Activated CD4-positive, alpha-beta T cell treated with anti-CD3 and anti-CD28 coated beads, Interleukin-10, Interleukin-2, amounts not matched to agents 100 ng/mL and 50 ng/mL, durations not matched to agents 16 hours and 8 hours (primary cell): ENCODE measurements at places on chromosomes 7 and 10.
A peak's percentile ranks its signal among the peaks of the same experiment; 100 is the strongest.

DNA sequence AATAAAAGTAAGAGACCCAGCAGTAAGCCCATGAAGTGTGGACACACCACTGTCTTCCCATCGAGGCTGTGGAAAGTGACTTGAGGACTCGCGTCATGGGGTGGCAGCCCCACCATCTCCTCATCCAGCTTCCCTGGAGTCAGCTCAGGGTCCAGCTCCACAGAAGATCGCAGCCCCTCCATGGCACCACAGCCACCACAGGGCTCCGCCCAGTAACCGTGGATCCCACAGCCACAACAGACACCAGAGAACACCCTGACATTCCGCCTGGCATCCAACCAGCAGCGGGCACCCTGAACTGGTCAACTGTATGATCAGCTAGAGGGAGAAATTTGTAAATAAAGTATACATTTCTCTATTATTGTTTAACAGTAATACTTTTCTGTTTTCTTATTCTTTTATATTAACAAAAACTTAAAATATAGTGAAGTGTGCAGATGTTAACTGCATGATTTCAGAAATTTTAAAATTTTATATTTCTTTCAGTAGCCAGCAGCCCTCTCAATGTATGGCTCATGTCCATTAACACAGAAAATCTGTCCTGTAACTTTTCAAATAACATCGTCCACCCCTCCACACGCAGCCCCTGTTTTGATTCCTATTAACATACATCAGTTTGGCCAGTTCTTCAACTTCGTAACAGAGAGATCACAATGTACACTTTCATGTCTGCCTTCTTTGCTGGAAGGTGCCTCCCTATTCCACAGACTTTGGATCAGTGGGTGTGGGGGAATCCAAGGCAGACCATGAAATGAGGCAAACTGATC, 69.7 kb downstream of the ITGB1 start:
- no peak for DNase-seq

DNA sequence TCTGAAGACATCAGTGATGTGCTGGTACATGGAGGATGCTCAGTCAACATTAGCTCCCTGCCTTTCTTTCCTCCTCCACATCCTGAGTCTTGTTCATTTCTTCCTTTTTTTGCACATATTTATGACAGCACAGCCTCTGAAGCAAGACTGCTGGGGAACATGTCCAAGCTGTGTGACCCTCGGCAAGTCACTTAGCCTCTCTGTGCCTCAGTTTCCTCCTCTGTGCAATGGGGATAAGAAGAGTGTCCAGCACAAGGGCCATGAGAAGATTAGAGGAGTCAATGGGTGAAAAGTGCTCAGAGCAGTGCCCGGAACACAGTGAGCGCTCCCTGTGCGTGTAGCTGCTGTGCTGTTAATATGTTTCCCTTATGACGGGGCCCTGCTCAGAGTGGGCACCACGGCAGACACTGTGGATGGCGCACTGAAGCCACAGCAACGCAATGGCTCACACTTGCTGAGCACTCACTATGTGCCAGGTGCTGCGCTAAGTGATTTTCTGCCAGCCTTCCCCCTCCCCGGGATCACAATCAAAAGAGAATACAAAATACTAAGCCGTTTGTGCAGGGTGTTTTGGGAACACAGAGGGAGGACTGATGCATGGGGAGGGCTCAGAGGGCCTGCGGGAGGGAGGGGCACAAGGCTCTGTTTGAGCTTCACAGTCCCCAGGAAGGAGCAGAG, 28.7 kb downstream of the ZCCHC24 start:
- no peak for DNase-seq

DNA sequence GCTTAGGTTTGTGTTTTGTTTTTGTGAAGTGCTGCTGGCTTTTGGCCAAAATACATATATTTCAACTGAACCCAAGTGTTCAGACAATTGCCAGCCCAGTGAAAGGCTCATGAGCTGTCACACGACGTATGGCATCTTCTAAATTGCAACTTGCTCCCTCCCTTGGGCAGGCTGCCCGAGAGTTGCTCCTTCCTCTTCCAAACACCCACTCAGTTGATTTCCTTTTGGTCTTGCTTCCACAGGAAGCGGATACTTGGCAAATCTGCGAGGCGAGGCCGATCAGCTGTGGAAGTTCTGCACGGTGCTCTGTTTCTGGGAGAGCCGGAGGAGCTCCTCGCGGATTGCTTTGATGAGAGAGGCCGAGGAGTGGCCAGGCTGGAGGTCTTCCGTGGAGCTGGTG, 39.6 kb upstream of the ATP6V0A4 start:
- DNase-seq, result no peak

- no peak for DNase-seq
Measured at GRCh38 chr7:87483131-87483530, 7.7 kb upstream of the ABCB4 start.

- DNase-seq, result no peak
Measured at GRCh38 chr10:72039377-72039776, 49.0 kb downstream of the SPOCK2 start.

- DNase-seq, result peak; percentile 82
Measured at GRCh38 chr10:132961787-132962622, 19.6 kb upstream of the CFAP46 start.

- no peak for DNase-seq
Measured at GRCh38 chr7:94301024-94301586, 93.6 kb upstream of the COL1A2 start.

DNA sequence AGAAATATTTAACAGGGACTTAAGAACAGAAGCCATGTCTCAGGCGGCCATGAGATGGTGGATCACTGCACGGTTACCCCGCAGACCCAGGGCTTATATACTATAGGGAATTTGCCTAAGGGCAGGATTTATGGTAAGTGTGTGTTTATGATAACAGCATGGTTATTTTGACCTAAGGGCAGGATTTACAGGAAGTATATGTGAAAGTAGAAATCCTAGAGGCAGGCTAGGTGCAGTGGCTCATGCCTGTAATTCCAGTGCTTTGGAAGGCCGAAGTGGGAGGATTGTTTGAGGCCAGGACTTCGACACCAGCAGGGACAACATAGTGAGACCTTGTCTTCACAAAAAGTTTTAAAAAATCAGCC, 43.0 kb upstream of the ZNF438 start:
- DNase-seq, result no peak

GRCh38 chr10:94879214-94879613, 59.2 kb upstream of the CYP2C9 start:
- no peak for DNase-seq

- DNase-seq, result no peak
Measured at GRCh38 chr10:10310498-10310897, 707.2 kb upstream of the CELF2 start.

GRCh38 chr7:89232-90019, 102.9 kb upstream of the FAM20C start:
- no peak for DNase-seq

DNA sequence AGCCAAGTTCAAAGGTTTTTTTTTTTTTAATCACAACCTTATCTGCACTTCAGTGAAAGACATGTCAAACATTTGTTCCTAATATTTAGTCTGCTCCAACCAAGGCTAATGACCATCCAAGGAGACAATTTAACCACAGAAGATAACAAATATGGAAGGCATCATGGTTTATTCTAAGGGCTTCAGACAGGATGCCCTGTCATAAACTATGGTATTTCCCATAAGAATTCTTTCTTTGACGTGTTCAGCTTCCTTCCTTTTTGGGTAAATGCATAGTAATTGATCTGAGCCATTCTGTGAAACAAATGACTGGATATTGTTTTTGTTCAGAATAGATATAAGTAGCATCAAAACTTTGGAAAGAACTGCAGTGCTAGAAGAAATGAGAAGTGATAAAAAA, 326.5 kb upstream of the AOAH start:
- DNase-seq, result no peak

- no peak for DNase-seq
Measured at GRCh38 chr7:131540491-131541162, 15.8 kb downstream of the PODXL start.

GRCh38 chr10:99983280-99983988, 26.3 kb downstream of the DNMBP start:
- DNase-seq, result no peak

DNA sequence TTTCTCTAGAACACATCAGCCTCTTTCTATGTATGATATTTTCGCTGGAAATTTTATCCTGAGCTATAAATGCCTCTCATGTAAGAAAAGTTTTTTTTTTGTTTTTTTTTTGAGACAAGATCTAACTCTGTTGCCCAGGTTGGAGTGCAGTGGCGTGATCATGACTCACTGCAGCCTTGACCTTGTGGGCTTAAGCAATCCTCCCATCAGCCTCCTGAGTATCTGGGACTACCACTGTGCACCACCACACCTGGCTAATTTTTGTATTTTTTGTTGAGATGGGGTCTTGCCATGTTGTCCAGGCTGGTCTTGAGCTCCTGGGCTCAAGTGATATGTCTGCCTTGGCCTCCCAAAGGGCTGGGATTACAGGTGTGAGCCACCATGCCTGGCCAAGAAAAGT, 80.4 kb downstream of the ADK start:
- no peak for DNase-seq

- DNase-seq, result no peak
Measured at GRCh38 chr7:3301449-3301731, 338 bp downstream of the SDK1 start.

- no peak for DNase-seq
Measured at GRCh38 chr7:13981070-13981469, 8.4 kb downstream of the ETV1 start.

GRCh38 chr10:14180911-14181566, 149.7 kb downstream of the FRMD4A start:
- no peak for DNase-seq

DNA sequence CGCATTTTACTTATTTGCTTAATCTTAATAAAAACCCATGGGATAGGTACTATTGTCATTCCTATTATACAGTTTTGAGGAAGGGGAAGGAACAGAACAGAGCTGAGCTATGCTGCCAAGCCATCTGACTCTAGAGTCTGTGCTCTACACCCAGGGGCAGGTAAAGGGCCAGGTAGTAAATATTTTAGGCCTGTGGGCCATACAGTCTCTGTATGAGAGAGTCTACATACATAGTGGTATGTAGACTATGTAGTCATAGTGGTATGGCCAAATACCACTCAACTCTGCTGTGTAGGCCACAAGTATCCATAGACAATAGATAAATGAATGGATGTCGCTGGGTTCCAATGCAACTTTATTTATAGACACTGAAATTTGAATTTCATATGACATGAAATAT, 3.4 kb upstream of the SRI start:
- DNase-seq, result no peak

DNA sequence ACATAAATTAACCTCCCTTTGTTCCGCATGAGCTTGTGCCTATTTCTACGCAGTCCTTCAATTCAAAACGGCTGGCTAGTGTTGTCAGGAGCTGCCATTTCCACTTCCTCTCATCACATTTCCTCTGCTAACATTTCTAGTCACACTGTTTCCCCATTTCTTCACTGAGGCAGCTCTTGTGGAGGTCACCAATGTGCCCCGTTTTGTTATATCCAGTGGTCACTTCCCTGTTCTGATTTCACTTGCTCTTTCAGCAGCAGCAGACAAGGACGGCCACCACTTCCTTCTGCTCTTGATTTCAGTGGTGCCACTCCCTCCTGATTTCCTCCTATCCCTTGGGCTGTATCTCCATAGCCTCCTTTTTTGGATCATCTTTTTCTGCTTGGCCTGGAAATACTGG, 64.8 kb upstream of the SEC61G start:
- no peak for DNase-seq

- DNase-seq, result no peak
Measured at GRCh38 chr7:37901890-37902524, 14.6 kb downstream of the SFRP4 start.

DNA sequence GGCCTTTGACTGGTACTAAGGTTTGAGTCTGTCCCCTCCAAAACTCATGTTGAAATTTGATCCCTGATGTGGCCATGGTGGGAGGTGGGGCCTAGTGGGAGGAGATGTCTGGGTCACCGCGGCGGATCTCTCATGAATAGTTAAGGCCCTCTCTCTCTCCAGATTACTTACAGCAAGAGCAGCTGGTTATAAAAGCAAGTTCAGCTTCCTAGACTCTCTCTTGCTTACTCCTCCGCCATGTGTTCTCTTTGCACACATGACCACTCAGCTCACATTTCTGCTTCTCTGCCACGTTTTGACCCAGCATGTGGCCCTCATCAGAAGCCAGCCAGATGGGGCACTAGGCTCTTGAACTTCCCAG, 29.9 kb upstream of the ZMIZ1 start:
- no peak for DNase-seq

GRCh38 chr7:25928549-25929330, 223.3 kb upstream of the NFE2L3 start:
- no peak for DNase-seq

- peak; percentile 34 for DNase-seq
Measured at GRCh38 chr7:146115851-146116520, 615 bp upstream of the CNTNAP2 start.

- peak; percentile 26 for DNase-seq
Measured at GRCh38 chr10:17143055-17143690, 13.6 kb upstream of the CUBN start.

- DNase-seq, result no peak
Measured at GRCh38 chr10:1156616-1156886, 100.4 kb downstream of the WDR37 start.

DNA sequence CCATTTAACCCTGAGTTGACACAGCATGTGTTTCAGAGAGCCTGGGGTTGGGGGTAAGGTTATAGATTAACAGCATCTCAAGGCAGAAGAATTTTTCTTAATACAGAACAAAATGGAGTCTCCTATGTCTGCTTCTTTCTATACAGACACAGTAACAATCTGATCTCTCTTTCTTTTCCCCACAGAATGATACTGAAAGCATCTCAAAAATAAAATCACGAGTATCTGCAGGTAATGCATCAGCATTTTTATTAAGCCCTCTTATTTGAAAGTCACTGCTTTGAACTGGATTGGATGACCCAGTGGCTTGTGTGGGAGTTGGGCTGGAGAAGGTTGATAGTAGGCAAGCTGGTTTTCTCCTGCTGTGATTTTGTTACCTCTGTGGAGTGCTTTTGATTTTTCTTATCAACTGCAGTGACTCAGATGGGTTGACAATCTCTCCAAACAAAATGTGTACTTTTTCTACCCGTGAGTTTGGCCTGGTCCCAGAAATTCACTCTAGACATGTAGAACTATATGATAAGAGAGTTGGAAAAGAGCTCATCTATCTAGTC, 253.5 kb upstream of the PRKCQ start:
- DNase-seq, result no peak

DNA sequence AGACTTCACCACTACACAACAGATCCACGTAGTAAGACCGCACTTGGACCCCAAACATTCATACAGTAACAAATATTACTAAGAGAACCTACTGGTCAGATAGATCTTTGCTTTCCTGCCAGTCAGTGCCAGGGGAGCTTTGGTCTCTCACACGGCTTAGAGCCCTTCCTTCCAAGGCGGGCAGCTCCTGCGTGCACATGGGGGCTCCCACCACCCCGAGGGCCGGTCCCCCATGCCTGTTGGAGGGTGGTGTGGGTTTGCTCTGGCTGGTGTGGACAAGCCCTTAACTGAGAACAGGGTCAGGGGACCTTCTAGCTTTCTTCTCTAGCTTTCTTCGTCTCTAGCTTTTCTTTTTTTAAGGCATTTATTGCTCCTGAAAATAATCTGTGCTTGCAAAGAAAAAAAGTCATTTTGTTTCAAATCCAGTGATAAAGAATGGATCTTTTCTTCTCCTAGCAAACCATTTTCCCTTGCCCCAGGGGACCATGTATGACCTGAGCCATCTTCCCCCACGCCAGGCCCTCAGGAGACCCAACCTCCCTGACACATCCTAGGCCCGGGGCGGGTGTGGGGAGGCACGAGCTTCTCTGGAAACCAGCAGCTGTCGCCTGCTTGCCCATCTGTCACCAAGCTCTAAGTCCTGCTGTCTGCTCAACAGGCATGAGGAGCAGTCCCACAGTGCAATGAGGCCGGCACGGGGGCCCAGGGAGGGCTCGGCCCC, 591.1 kb downstream of the PTPRN2 start:
- DNase-seq, result no peak

- DNase-seq, result no peak
Measured at GRCh38 chr7:149191851-149192250, 3.5 kb upstream of the ZNF282 start.
